Progenitor cell of endocrine pancreas (in vitro differentiated cells): ENCODE measurements at places on chromosomes 6 and 20. TPM values are rescaled to one million over a fixed set of nuclear protein-coding genes. Genes with fewer than 3 reads are reported as not detected.

- peaks cover 11% of the 10 kb centered on the region for H3K4me1 ChIP-seq
- no peaks in the 10 kb centered on the region for H3K27me3 ChIP-seq
- H3K4me3 ChIP-seq, result no peak overlapping the region
- H3K36me3 ChIP-seq, result peaks cover 34% of the 10 kb centered on the region
- H3K27ac ChIP-seq, result no peak overlapping the region
Measured at GRCh38 chr6:47595785-47596184, 102.6 kb upstream of the ADGRF4 start.

- peaks cover 2% of the 10 kb centered on the region for H3K36me3 ChIP-seq
- peaks cover 6% of the 10 kb centered on the region for H3K4me1 ChIP-seq
- H3K27me3 ChIP-seq, result no peaks in the 10 kb centered on the region
- peak overlapping the region; percentile 96 for H3K27ac ChIP-seq
- H3K4me3 ChIP-seq, result peak overlapping the region; percentile 95
Measured at GRCh38 chr6:99393366-99393697, 663 bp downstream of the COQ3 start.

DNA sequence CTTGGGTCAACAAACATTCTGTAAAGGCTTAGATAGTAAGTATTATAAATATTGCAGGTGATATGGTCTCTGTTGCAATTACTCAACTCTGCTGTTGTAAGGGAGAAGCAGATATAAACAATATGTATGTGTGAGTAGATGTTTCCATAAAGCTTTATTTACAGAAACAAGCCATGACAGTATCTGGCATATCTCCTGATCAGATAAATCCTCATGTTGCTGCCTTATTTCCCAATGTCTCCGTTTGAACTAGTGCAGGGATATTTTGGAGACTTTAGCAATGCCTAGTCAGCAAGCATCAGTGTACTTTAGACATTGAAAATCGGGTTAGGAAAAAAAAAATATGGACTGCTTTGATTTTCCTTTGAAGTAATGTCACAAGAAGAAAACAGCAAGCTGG, 96.1 kb downstream of the LAMA2 start:
- peaks cover 2% of the 10 kb centered on the region for H3K4me1 ChIP-seq
- H3K36me3 ChIP-seq, result no peaks in the 10 kb centered on the region
- H3K27me3 ChIP-seq, result no peaks in the 10 kb centered on the region
- no peak overlapping the region for H3K4me3 ChIP-seq

GRCh38 chr6:128527375-128527774, 7.0 kb upstream of the PTPRK start:
- peaks cover 2% of the 10 kb centered on the region for H3K4me1 ChIP-seq
- H3K27ac ChIP-seq, result no peak overlapping the region
- no peaks in the 10 kb centered on the region for H3K36me3 ChIP-seq

DNA sequence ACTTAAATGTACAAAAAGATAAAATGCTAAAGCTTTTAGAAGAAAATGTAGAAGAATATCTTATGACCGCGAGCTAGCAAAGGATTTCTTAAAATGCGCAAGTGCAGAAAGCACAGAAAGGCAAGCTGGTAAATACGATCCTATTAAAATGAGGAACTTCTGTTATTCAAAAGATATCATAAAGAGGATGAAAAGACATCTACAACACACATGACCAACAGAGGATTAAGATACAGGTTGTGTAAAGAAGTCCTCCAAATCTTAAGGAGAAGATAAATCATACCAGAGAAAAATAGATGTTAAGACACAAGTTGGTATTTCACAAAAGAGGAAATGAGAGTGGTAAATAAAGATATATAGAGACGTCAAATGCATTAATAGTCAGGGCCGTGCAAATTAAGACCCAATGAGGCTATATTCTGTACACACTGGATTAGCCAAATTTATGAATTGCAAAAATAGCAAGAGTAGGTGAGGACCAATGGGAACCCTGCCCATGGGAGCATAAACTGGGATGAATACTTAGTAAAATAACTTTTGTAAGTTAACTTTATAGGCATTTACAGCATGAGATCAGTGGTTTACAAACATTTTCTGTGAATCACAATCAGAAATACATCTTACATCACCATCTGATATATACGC, 23.0 kb downstream of the APCDD1L start:
- H3K27me3 ChIP-seq, result no peaks in the 10 kb centered on the region
- no peak overlapping the region for H3K27ac ChIP-seq
- H3K4me3 ChIP-seq, result no peak overlapping the region
- no peaks in the 10 kb centered on the region for H3K4me1 ChIP-seq
- peaks cover 3% of the 10 kb centered on the region for H3K36me3 ChIP-seq

- no peak for DNase-seq
- H3K4me1 ChIP-seq, result peaks cover 2% of the 10 kb centered on the region
- H3K36me3 ChIP-seq, result peaks cover 6% of the 10 kb centered on the region
- H3K4me3 ChIP-seq, result no peak overlapping the region
- no peaks in the 10 kb centered on the region for H3K27me3 ChIP-seq
Measured at GRCh38 chr6:34638834-34639736, 57.5 kb downstream of the ILRUN start.

GRCh38 chr6:167793421-167793820, 33.3 kb upstream of the AFDN start:
- H3K27me3 ChIP-seq, result peaks cover 3% of the 10 kb centered on the region
- no peak overlapping the region for H3K4me3 ChIP-seq
- peaks cover 39% of the 10 kb centered on the region for H3K4me1 ChIP-seq
- H3K36me3 ChIP-seq, result no peaks in the 10 kb centered on the region
- peak overlapping the region; percentile 79 for H3K27ac ChIP-seq

DNA sequence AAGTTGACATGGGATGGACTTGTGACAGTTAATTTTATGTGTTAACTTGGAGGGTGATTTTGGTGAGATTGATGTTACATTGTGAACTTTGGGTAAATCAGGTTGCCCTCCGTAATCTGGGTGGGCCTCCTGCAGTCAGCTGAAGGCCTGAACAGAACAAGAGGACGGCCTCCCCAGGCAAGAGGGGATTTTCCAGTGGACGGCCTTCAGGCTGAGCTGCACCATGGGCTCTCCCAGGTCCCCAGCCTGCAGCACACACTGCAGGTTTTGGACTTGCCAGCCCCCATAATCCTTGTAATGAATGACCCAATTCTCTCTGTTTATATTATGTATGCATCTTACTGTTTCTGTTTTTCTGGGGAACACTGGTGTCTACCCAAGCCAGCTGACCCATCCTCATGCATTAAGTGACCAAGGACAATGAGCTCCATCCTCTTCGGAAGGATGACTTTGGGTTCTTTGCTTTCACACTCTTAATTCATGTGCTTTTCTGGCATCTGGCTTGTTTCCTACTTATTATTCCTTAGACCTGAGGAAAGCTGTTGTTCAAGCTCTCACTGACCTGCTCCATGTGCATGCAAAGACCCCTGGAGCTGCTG, 64.2 kb downstream of the DACT2 start:
- H3K27me3 ChIP-seq, result peaks cover 6% of the 10 kb centered on the region
- H3K4me3 ChIP-seq, result no peak overlapping the region
- no peaks in the 10 kb centered on the region for H3K36me3 ChIP-seq
- H3K27ac ChIP-seq, result no peak overlapping the region

GRCh38 chr20:46970937-46971630, 76.4 kb downstream of the EYA2 start:
- no peaks in the 10 kb centered on the region for H3K36me3 ChIP-seq
- no peak overlapping the region for H3K27ac ChIP-seq
- DNase-seq, result no peak
- H3K4me3 ChIP-seq, result no peak overlapping the region

- no peaks in the 10 kb centered on the region for H3K36me3 ChIP-seq
- no peak overlapping the region for H3K27ac ChIP-seq
- no peaks in the 10 kb centered on the region for H3K27me3 ChIP-seq
- H3K4me1 ChIP-seq, result peaks cover 14% of the 10 kb centered on the region
- no peak for DNase-seq
Measured at GRCh38 chr6:117417851-117418250, 7.9 kb downstream of the ROS1 start.

- no peak overlapping the region for H3K4me3 ChIP-seq
- H3K27me3 ChIP-seq, result no peaks in the 10 kb centered on the region
- H3K27ac ChIP-seq, result no peak overlapping the region
- DNase-seq, result no peak
- H3K4me1 ChIP-seq, result peaks cover 5% of the 10 kb centered on the region
Measured at GRCh38 chr20:32804022-32804715, 15.6 kb upstream of the MAPRE1 start.

GRCh38 chr6:168021581-168021980, 24.1 kb downstream of the KIF25 start:
- H3K4me1 ChIP-seq, result peaks cover 8% of the 10 kb centered on the region
- no peak overlapping the region for H3K27ac ChIP-seq
- H3K36me3 ChIP-seq, result no peaks in the 10 kb centered on the region
- no peak overlapping the region for H3K4me3 ChIP-seq
- H3K27me3 ChIP-seq, result peaks cover 3% of the 10 kb centered on the region

GRCh38 chr6:31830886-31831335, 3.4 kb downstream of the HSPA1B start:
- peak overlapping the region; percentile 90 for H3K27ac ChIP-seq
- peak overlapping the region; percentile 94 for H3K4me3 ChIP-seq
- no peaks in the 10 kb centered on the region for H3K27me3 ChIP-seq
- H3K4me1 ChIP-seq, result peaks cover 27% of the 10 kb centered on the region
- H3K36me3 ChIP-seq, result peaks cover 5% of the 10 kb centered on the region

Gene NMBR
- 0.74 TPM in 1 of 2 replicates, not detected in the other for total RNA-seq

Gene C4A
- 13.1 and 14.1 TPM in 2 replicates for total RNA-seq
